ENCODE measurements at places on chromosomes 3 and 15.

DNA sequence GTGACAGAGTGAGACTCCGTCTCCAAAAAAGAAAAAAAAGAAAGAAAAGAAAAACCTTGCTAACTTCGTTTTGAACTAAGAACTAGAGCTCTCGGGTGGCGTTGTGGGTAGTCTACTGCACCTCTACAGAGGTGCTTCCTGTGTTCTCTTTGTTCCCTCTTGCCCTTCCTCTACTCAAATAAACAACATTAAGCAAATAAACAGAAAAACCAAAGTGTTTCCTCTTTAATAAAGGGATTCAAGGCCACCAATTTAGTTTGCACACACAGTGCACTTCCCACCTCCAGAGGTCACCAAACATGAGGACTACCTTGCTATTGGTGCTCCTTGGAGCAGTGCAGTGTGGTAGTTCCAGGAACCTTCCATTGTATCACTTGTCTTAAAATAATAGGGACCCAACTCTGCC lies 354.2 kb upstream of the TBL1XR1 start:
- peak; percentile 52 for DNase-seq

DNA sequence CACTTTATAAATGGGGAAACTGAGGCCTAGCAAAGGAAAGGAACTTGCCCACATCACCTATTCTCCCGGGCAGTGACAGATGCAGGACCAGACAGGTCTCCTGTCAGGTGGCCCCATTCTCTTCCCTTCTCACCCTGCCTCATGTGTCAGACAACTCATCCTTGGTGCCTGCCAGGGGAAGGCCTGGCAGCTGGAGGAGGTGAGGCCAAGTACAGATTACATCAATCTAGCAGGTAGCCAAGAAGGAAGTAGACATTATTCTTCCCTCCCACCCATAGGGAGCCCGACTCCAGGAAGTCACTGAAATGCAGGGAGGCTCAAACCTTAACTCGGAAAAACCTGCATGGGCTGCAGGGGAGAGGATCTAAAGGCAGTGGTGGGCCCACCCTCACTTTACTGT lies 39.6 kb downstream of the DAPK2 start:
- DNase-seq: no peak

- DNase-seq: no peak
These were observed 2.2 kb downstream of the TGFBR2 start for GRCh38 chr3:30608598-30608947.

GRCh38 chr15:43774062-43774461 lies 2.7 kb downstream of the ELL3 start:
- no peak for DNase-seq

- DNase-seq: no peak
These were observed 16.6 kb downstream of the BTLA start for GRCh38 chr3:112482675-112483074.

GRCh38 chr3:196192524-196193051 lies 18.6 kb downstream of the ZDHHC19 start:
- peak; percentile 60 for DNase-seq

DNA sequence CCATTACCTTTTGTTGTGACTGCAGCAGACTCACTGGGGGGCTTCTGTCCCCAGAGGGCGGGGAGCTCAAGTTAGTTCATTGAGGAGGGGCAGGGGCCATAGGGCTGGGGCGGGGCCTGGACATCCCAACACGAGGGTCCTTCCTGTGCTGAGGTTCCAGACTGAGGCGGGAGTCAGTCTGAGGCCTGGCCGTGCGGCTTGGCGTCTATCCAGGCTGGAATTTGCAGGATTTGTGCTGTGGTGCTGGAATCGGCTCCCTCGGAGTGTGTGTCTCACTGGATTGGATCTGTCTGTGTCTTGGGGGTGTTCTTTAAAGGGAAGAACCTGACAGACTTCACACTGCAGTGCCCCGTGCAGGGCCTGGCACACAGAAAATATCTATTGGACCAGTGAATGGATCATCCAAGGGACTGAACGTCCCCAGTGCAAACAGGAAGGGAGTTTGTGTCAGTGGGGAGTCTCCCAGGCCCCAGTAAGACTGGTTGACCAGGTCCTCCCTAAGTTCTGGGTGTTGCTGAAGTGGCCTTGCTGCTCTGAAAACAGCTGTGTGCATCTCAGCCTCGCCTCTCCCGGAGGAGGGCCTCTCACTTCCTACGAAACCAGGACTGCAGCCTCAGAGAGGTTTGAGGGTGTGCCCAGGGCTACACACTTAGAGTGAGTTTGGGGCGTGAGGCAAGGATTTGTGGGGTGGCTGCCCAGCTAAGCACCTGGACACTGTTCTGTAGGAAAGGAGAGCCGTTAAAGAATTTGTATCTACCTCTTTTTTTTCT lies 26.1 kb downstream of the GOLGA6L2 start:
- DNase-seq: no peak

DNA sequence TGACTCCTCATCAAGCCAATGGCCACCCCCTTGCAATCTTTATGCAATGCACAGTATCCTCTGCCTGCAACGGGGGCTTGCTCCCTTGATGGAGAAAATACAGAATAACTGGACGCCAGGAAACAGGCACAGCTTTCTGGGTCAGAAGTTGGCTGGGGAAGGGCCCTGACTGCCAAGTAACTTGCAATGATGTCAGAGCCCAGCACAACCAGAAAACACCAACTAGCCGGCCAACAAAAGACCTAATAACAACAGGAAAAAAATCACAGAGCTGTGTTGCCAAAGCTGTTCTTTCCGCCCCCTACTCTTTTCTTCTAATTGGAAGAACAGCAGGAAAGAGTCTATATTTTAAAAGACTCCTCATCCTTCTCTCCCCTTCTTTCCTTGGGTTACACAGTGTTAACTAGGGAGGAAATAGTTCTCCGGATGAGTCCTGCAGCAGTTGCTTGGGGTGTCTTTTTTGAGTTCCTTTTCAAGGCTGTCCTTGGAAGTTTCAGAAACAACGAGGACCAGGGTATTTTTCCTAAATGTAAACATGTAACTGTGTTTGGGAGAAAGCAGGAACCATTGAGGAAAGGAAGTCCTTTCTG lies 1.4 kb upstream of the SEMA6D start:
- DNase-seq: no peak

DNA sequence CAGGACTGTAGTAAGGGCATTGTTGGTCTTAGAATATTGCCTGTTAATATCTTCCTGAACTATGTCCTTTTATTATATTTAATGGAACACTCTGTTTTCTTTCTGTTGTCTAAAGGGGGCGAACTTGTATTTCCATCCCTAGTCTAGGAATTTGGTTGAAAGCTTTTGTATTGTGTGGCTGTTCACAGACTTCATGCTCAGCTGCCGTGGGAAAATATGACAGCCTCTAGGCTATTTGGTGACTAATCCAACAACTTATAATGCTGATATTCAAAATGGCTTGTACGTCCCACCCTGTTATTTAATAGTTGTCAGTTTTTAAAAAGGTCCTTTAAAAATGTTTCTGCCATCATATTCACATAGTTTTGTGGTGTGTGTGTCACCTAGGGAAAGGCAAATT lies 202.6 kb downstream of the KLHL25 start:
- DNase-seq: no peak

GRCh38 chr3:197224034-197224444 lies 74.4 kb downstream of the DLG1 start:
- DNase-seq: no peak

GRCh38 chr15:86002444-86002843 lies 77.2 kb upstream of the AGBL1 start:
- DNase-seq: no peak

GRCh38 chr3:188271226-188271914 lies 117.4 kb downstream of the LPP start:
- no peak for DNase-seq

DNA sequence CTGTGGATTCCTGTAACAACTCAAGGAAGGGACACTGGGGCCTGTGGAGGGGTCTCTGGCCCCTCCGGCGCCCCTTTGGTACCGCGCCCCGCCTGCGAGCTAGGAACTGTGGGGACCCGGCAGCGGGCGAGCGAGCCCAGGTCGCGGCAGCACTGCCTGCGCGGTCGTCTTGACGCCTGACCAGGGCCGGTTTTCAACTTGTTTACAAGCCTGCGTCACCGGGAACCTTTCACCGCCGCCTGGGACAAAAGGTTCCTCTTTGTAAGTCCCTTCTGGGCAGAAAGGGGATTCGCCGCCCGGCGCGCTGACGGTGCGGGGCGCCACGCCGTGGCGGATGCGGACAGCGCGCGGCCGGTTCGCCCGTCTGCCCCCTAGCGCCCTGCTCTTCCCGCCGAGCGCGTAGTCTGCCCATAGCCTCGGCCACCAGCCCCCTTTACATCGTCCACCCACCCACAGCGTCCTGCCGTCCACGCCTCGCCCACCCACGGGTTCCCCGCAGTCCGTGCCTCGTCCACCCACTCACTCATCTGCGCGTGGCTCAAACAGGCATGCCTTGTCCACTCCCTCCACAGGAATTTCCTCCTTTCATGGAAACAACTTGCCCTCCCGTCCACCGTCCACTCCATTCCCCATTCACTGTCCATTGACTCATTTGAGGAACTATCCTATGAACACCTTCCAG lies 5.5 kb upstream of the CFAP100 start:
- DNase-seq: no peak

- no peak for DNase-seq
These were observed 230.0 kb upstream of the CTDSPL start for GRCh38 chr3:37631686-37632085.

- DNase-seq: no peak
These were observed 345.0 kb downstream of the GRM7 start for GRCh38 chr3:7205962-7206361.

DNA sequence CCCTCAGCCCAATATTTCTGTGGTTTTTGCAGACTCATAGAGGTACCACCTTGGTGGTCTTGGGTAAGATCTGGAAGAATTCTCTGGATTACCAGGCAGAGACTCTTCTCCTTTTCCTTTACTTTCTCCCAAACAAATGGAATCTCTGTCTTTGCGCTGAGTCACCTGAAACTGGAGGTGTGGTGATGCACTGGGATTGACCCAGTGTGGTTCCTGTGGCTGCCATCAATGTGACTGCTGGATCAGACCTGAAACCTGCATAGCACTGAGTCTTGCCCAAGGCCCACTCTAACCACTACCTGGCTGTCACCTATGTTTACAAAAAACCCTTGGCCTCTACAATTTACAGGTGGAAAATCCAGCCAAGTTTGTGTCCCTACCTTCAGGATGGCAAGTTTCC lies 295.3 kb downstream of the RBMS3 start:
- DNase-seq: no peak

DNA sequence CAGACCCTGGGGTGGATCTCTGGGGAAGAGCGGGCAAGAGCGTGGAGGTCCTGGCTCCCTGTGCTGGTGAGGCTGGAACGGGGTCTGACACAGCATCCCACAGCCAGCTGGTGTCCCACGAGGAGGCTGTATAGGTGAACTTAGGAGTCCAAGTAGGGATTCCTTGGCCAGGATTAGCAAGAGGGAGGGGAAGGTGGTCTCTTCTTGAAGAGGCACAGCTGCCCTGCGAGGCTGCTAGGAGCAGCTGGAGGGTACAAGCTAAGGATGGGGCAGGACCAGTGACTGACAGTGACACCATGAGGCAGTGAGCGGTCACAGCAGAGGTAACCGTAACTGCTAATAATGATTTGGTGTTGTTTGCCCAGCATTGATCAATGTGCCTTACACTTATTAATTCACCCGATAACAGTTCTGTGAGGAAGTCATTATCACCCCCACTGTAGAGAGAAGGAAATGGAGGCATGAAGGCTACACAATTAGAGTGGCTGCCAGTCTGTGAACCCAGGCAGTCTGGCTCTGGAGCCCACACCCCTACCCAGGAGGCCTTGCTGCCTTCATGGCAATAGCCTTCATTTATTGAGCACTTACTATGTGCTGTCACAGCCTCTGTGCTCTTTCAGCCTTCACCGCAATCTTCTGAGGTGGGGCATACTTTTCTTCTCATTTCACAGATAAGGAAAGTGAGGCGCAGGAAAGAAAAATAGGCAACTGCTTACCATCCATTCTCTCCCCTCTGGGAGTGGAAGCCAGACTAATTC lies 59.4 kb downstream of the TMEM44 start:
- DNase-seq: peak; percentile 69

- DNase-seq: no peak
These were observed 216.5 kb upstream of the SEMA6D start for GRCh38 chr15:47500842-47501241.

DNA sequence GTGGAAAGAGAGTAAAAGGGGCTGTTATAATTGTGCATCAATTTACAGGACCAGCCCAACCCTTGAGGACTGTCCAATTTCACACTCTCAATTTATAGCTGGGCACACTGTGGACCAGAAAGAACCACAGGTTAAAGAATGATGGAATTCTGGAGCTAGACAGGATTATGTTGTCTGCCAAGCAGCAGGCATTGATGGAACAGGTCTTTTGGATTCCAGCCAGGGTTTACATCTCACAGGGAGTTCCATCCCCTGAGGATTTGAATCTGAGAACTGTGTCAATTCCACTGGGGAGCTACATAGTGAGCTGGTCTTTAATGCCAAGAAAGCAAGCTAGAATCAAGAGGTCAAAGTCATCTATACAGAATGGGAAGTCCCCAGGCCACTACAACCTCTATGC lies 389.5 kb upstream of the WNT5A start:
- no peak for DNase-seq

- no peak for DNase-seq
These were observed 398.6 kb upstream of the WNT5A start for GRCh38 chr3:55885721-55886120.

GRCh38 chr3:114624047-114624445 lies 330.2 kb downstream of the TIGIT start:
- DNase-seq: no peak

DNA sequence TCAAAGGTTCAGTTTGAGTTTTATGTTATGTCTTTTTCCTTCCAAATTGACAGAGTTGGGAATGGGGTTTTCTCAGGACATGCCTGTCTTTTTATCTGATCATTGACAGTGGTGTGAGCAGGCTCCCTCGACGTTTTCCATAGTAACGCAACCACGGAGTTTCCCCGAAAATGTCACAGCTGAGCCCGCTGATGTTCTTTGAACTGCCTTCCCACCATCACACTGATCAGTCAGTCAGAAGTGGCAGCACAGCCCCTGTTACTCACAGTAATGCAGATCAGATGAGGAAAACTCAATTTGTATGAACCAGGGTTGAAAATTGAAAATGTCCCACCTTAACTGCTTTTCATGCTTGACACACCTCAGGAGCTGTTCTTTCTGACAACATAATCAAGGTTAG lies 210.4 kb downstream of the NECTIN3 start:
- no peak for DNase-seq

DNA sequence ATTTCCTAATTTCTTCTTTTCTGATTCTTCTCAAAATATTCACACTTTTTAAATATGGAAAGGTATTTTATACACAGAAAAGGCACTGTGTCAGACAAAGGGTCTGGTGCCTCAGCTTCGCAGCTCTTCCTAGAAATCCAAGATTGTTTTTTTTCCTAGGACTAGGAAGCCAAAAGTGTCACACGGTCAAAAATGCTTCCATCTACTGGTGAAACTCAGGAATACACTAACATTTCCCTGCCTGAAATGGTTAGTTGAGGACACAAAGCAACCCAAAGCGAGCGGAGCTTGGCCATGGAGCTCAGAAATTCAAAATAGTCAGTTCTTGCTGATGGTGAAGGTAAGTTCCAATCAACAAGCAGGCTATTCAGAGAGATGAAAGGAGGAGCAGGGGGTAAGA lies 426.5 kb upstream of the RASGRP1 start:
- DNase-seq: no peak

All from T-helper 2 cell (primary cell).